ENCODE measurements at places on chromosomes 5 and 9. TPM values are rescaled to one million over a fixed set of nuclear protein-coding genes. Genes with fewer than 3 reads are reported as not detected.

Gene TNPO1
- total RNA-seq = 70.8 TPM

DNA sequence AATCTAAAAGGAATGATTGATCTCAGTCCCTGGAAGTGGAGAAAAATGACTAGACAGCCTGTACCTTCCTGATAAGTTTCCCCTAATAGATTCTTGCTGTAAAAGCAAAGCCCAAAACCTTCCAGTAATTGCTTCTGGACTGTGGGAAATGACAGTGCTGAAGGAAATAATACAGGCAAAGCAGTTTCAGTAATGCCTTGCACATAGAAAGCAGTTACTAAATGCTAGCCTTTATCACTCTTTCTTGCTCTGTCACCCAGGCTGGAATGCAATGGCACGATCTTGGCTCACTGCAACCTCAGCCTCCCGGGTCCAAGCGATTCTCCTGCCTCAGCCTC, 50.3 kb downstream of the MAP1B start:
- DNase-seq = no peak

GRCh38 chr9:121398374-121398773, 28.3 kb upstream of the STOM start:
- no peak for DNase-seq

- peak; percentile 19 for DNase-seq
These were observed 626.7 kb downstream of the BNC2 start for GRCh38 chr9:16243798-16244197.

GRCh38 chr5:110880413-110880812, 141.6 kb downstream of the SLC25A46 start:
- DNase-seq = peak; percentile 38

DNA sequence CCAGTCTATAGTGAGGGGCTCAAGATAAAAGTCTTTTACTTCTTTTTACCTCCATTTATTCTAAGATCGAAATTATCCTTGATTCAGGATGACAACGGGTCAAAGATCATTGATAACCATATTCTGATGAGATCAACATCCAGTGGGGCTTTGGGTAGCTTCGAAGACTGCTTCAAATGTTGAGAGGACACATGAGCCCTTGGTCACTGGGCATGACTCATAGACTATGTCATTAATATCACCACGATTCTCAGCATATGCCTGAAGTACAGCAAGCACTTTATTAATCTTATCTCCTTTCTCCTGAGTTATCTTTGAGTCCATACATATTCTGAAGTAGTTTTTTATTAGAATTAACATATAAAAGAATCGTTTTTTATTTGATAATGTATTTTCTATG, 117.1 kb upstream of the DAB2 start:
- no peak for DNase-seq

DNA sequence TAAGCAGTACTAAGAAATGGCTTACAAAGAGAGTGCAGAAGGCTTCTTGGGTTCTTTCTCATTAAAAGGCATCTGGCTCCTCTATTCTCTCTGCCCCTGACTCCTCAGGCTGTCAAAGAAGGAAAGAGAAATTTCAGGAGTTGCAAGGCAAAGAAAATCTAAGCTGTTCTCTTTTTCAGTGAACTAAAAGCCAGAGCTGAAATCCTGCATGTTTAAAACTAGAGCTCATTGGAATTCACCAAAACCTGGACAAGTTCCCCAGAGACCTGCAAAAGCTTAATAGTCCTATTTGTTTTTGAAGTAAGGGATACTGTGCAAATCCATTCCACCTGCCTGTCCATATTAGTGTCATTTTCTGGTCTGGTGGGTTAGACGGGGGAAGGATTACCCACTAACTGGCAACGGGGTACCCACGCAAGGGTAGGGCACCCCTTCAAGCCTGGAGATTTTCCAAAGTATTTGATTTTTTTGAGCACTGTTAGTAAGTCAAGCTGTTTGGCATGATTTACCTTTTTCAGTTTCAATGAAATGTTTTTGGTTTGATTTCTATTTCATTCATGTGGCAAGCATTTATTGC, 179.3 kb downstream of the FSTL4 start:
- DNase-seq = no peak

Measured in HT-29 (cell line).